ENCODE measurements at places on chromosomes 2 and 18.

DNA sequence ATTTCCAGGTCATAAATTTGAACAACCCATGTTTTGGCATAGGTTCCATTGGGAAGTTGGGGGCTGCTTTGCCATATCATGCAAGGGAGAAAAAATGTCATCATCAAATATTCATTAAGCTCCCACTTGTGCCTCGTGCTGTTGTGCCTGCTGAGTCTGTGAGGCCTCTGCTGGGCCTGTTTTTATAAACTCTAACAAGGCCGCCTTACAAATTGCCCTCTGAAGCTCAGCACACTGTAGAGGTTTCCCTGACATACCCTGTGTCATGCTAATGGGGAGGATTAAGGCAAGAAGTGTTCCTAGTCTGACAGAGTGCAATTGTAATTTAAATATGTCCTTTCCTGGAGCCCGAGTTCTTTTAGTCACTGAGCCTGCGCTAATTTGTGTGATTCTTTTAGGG lies 17.6 kb downstream of the OSBPL6 start:
- no peak for DNase-seq

- no peak for DNase-seq
These were observed 394.2 kb upstream of the ZEB2 start for GRCh38 chr2:144914113-144914512.

DNA sequence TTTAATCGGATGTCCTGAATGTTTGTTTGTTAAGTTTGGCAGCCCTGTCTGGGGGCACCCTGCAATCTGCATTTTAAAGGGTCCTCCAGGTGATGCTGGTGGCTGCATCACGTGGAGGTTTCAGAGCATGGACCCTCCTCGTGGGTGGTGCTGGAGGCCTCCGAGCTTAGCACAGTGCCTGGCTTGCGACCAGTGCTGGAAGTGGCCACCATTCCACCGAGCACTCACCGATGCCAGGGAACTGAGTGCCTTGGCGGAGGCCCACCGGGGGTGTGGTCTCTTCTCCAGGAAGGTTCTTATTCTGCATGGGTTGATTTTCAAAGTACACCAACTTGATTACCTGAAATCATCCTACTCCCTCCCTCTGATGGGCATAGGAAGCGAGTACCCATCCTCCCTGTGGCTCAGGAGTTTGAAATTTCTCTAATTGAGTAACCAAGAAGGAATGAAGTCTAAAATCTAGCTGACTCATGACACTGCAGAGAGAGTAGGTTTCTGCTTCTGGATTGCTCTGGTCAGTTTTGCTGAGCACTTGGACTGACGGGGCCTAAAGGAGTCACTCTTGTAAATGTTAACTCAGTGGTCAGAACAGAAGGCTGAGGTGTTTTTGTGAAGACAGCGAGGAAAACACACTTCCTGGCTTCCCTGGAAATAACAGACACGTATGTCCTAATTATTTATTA lies 58.1 kb upstream of the SLC66A3 start:
- DNase-seq, result no peak

GRCh38 chr2:65620026-65620425 lies 187.6 kb upstream of the SPRED2 start:
- DNase-seq, result no peak

DNA sequence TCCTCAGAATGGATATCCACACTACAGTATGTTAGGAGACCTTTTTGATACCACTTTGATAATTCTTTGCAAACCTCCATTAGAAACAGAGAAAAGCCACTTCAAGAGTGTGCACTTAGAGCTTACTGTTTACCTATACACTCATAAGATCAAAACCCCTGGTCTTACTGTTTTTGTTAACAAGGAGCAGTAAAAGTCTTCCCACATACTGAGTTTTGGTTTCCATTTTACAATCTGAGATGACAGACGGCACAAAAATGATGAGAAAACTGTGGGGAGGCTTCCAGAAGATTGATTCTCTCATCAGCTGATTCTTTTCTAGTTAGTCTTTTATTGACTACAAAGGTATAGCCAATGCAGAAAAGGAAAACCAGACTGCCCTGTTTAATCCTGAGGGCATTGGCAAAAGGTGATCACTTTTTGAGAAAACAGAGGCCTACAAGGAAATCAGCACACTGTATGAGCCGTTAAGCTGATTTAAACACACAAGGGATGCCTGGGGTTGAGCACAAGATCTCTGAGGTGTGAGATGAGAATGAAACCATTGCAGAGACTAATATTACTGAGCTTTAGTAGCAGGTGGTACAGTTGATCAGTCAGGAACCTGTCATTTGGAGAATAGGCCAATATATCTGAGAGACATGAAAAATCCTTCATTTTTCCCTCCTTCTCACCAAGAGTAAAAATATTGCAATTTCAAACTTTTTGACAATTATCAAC lies 368.6 kb downstream of the GRB14 start:
- no peak for DNase-seq

DNA sequence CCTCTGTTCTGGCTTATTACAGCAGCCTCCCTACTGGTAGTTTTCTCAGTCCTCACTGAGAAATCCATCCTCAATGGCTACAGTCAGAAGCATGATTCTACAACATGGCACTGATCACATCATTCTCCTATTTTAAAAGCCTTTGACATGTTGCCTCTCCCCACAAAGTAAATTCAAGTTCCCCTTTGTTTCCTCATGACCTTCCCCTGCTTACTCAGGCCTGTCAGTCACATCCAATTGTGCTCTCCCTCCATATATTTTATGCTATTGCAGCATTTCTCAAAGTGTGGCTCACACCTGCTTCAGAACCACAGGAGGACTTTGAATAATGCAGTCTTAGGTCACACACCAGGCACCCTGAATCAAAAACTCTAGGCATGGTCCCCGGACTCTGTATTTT lies 124.6 kb downstream of the SPOPL start:
- DNase-seq, result no peak

DNA sequence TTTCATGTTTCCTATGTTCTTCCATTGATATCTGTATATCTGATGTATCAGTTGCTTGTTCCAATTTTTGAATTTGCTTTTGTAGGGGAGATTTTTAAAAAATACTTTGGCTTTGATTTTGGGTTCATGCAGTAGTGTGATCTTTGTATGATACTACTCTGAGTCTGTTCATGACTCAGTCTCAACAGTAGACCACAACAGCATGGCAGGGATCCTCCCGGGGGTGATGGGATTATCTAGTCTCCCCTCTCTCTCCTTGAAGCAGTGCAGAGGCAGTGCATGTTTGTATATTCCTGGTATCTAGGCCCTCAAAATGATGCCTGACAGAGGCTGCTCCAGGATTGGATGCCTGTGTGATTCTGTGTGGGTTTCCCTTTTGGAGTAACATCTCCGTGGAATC lies 55.3 kb downstream of the G6PC2 start:
- DNase-seq, result no peak

DNA sequence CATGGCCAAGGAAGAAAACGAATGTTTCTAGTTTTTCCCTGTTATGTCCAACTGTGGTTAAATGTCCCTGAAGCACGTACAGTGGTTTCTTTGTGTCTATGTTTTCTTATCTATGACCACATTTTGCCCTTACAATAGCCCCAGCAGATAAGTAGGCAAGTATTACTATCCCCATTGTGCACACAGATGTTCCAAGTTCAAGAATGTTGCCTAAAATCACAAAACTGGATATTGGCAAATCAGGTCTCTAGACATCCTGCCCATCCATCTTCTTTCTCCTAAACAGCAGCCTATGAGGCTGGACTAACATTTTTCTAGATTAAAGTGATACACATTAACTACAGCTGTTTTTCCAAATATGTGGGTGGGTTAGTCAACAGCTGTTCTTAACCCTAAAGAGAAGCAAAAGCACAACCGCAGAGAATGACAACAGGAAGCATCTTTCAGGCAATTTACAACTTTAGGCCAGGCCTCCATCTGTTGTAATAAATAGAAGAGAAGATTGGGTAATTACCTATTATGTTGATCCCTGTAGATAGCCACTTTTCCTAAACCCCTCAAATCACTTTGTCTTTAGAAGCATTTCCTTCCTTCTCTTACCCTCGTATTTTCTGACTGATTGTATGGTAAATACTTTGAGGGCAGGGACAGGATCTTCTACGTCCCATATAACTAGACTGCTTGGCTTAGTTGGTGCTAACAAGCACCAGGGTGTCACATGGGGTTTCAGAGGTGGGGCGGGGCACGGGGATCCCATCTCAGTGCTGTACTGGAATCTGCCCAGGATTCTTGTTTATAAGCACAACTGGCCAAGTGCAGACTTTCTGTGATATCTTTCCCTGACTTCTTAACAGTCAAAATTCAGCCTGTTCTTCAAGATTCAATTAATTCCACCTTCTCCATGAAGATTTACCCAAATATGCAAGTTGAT lies 132.1 kb upstream of the SETBP1 start:
- no peak for DNase-seq

- DNase-seq, result no peak
These were observed 190.6 kb downstream of the CTIF start for GRCh38 chr18:48729404-48729803.

DNA sequence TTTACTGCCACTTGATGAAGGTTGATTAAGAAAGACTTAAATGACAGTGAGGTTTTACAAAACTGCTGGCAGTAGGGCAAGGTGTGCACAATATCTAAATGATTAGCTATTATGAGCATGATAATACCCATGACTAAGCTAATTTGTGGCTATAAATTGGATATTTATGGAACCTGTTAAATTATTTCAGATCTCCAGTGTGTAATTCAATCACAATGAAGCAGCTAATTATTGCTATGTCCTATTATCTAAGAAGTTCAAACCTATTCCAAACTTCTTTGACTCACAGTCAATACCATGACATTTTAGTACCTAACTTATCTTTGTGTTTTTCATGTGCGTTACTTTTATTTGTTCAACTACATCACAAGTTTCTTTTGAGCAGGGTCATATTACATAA lies 253.8 kb upstream of the MMADHC start:
- no peak for DNase-seq

DNA sequence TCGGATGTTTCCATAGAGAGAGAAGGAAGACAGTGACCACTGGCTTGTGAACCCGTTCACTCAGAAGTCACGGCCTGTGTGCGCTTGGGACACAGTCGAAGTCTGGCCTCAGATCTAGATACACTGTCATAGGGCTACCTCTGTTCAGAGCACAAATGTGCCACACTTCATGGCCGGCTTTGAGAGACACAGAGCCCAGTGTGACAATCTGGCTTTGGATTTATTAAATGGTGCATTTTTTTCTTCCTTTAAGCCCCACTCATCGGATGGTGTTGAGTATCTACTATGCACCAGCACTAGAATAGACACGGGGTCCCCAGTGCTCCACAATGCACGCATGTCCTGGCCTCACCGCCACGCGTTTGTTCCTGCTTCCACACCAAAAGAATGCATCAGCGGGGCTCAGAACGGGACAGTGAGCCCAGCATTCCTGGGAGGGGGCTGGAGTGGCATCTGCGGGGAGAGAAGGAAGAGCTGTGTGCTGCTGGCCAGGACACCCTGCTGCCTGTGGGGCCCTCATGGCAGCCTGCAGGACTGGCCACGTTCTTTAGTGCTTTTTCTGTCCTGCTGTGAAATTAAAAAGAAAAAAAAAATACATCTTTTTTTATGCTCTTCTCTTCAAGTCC lies 738.9 kb upstream of the SALL3 start:
- DNase-seq, result peak; percentile 33

DNA sequence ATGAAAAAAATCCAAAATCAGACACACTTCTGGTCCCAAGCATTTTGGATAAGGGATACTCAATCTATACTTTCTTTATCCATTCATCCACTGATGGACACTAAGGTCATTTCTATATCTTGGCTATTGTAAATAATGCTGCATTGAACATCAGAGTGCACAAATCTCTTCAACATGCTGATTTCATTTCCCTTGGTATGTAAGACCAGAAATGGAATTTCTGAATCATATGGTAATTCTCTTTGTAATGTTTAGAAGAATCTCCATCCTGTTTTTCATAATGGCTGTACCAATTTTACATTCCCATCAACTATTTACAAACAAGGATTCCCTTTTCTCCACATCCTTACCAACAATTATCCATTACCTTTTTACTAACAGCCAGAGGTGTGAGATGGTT lies 33.7 kb upstream of the MCM6 start:
- no peak for DNase-seq

DNA sequence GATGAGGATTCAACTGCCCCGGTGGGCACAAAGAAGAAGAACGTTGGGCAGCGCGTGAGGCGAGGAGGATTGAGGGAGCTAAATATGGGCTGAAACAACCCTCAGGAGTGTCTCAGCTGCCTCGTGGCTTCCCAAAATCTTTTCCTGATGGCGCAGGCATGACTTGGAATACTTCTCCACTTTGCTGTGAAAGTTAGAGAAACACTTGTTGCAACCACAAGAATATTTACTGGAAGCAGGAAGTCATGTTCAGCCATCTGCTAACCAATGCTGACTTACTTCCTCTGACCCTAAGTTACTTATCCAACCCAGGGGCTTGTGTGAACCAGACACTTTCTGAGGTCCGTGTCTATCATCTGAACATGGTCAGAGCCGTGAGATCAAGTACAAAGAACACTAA lies 148.8 kb downstream of the ARL4C start:
- no peak for DNase-seq

GRCh38 chr2:63425079-63425416 lies 163.2 kb downstream of the WDPCP start:
- DNase-seq, result no peak

DNA sequence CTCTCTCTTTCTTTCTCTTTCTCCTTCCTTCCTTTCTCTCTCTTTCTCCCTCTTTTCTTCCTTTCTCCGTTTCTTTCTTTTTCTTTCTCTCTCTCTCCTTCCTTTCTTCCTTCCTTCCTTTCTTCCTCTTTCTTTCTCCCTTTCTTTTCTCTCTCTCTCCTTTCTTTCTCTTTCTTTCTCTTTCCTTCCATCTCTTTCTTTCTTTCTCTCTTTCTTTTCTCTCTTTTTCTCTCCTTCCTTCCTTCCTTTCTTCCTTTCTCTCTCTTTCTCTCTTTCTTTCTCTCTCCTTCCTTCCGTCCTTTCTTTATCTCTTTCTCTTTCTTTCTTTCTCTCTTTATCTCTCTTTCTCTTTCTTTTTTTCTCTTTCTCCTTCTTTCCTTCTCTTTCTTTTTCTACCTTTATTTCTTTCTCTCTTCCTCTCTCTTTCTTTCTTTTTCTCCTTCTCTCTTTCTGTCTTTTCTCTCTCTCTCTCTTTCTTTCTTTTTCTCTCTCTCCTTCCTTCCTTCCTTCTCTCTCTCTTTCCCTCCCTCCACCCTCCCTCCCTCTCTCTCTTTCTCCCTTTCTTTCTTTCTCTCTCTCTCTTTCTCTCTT lies 32.3 kb upstream of the ODC1 start:
- no peak for DNase-seq

- DNase-seq, result no peak
These were observed 97.6 kb upstream of the CABLES1 start for GRCh38 chr18:23037646-23038045.

GRCh38 chr2:17306706-17307105 lies 211.5 kb downstream of the RAD51AP2 start:
- no peak for DNase-seq

- DNase-seq, result no peak
These were observed 61.7 kb downstream of the KCNS3 start for GRCh38 chr2:17940091-17940630.

GRCh38 chr18:31586616-31587015 lies 5.1 kb upstream of the TTR start:
- DNase-seq, result no peak

DNA sequence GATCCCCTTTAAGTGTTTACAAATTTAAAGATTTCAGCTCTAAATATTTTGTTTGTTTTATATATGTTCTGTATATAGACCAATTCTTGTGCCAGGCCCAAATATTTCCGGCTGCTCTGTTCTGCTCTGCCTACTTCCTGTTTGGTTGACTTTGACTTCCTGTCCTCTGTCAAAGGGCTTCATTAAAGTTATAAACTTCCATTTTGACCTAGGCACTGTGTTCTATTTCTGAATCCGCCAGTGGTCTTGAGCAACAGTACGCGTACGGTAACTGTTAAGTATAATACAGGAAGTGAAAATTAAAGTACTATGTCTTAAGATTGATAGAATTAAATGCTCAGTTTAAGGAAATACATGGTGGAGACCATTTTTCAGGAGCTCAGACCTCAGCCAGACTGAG lies 13.5 kb upstream of the REL start:
- no peak for DNase-seq
